ENCODE measurements at places on chromosomes 11 and 22.
A peak's percentile ranks its signal among the peaks of the same experiment; 100 is the strongest.

DNA sequence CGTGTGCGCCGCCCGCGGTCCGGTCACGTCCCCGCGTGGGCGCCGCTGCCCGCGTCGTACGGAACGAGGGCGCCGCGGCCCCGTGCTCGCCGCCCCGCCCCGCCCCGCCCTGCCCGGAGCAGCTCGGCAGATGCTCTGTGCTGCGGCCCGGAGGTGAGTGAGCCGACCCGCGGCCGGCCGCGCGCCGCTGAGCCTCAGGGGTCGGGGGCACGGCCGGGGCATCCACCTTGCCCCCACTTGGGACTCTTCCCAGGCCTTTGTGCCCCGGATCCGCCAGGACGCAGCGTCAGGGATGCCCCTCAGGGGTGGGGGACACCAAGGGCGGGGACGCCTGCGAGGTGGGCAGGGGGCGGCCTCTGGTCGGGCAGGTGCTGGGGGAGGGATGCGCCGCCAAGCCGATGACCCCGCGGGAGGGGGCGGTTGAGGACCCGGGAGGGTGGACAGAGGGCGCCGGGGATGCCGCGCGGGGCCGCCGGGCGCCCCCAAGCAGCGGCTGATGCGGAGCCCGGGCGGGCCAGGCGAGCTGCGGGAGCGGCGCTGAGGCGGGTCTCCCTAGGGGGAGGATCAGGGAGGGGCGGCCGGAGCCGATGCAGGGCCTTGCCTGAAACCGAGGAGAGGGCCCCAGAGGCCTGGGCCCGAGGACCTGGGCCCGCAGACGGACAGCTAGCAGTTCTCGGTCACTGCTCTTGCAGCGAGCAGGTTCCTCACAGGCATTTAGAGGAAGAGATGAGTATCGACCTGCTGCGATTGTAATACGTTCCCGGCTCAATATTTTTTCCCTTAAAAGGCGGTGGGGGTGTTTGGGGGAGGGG lies at the start of gene GNAZ:
Gene GNAZ, plus strand, starts transcription at position 102 of the 812 bp plus-strand sequence. CDS start 25,177 bp downstream, outside the sequence.
- peak; percentile 51 for DNase-seq

DNA sequence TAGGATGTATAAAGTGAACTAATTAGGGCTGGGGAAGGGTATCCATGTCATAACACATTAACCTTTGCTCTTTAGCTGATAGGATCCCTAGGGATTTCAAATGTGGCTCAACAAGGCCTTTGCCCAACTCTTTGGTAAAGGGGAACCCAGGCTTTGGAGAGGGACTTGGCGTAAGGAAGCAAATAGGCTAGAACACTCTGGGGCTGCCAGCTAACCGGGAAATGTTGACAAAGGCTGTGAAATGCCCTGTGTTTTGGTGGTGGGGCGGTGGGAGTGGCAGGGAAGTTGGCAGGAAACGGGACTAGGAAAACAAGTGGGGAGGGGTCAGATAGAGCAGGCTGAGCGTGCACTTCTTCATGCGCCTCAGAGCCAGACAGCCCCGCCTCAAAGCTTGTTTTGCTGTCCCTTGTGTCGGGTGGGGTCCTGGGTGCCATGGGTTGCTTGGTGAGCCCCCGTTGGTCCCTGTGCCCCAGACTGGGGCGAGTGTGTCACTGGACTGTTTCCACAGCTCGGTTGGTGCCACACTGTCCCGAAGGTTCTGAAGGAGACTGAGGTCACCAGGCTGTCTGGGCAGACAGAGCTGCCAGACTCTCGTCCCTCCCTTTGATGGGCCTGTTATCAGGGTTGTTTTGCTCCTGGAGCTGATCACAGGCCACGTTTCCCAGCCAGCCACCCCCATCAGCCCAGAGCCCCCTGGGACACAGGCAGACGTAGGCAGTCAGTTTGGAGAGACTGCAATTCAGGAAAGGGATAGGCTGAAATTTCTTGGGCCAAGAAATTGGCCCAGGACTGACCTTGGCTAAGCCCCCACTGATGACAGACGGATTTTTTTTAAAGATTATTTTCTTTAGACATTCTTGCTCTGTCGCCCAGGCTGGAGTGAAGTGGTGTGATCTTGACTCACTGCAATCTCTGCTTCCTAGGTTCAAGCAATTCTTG lies 19.6 kb downstream of the KCTD21 start:
- no peak for DNase-seq

GRCh38 chr11:31763296-31763695 lies 47.8 kb downstream of the PAX6 start:
- peak; percentile 8 for DNase-seq

GRCh38 chr11:45546366-45546765 lies 119.1 kb downstream of the CHST1 start:
- no peak for DNase-seq

DNA sequence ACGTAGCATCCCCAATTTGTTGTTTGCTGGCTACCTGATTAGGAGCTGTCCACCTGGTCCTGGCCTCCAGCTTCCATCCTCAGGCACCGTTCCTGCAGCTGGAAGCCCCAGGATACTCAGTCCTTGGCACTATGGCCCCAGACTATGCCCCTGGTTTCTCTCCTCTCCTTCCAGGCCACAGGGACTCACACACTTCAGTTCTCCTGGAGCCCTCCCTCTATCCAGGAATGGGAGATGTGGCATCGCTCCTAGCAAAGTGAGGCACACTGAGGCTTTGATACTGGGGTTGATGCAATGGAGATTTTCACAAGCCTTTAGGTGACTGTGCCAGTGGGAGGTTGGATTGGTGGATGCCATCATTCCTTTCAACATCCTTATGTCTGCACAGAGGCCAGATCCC lies 142.8 kb upstream of the B3GAT1 start:
- DNase-seq, result no peak

DNA sequence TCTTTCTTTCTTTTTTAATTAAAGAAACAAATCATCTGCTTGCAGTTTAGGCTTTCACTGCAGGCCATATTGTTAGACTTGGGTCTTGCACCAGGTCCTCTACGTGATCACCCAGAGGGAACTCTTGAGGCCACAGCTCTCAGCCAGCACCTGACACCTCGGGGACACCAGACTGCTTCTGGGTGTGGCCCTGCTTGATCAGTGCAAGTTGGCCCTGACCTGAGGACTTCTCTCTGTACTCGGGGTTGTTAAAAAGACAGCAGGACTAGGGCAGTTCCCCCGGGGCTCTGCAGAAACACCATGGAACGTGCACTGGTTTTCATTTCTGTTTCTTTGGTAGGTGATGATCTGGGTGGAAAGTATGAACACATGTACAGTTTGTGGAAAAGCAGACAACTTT lies 51.2 kb upstream of the MYO18B start:
- DNase-seq, result no peak

- DNase-seq, result no peak
Observed at GRCh38 chr22:20644071-20644642, 129.8 kb upstream of the SERPIND1 start.

- DNase-seq, result no peak
Observed at GRCh38 chr11:97990162-97990920, 1030.4 kb upstream of the CNTN5 start.

- DNase-seq, result peak; percentile 55
Observed at GRCh38 chr11:131372234-131372962, 2.0 kb downstream of the NTM start.

- no peak for DNase-seq
Observed at GRCh38 chr22:17093081-17093480, 8.3 kb downstream of the IL17RA start.

DNA sequence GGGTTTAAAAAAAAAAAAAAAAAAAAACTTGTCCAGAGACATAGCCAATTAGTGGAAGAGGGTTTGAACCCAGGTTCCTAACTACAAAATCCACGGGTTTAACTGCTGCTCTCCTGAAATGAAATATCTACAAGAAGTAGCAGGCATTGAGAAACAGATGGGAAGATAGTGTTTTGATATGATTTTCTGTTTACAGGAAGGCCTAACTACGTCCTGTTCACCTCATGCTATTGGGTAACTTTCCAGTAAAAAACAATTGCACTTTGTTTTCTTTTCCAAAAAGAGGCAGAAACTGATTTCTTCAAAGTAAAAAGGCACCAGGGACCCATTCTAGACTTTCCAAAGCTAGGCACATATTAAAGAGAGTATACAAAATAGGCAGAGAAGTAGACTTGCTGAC lies 5.9 kb upstream of the C11orf91 start:
- DNase-seq, result no peak

DNA sequence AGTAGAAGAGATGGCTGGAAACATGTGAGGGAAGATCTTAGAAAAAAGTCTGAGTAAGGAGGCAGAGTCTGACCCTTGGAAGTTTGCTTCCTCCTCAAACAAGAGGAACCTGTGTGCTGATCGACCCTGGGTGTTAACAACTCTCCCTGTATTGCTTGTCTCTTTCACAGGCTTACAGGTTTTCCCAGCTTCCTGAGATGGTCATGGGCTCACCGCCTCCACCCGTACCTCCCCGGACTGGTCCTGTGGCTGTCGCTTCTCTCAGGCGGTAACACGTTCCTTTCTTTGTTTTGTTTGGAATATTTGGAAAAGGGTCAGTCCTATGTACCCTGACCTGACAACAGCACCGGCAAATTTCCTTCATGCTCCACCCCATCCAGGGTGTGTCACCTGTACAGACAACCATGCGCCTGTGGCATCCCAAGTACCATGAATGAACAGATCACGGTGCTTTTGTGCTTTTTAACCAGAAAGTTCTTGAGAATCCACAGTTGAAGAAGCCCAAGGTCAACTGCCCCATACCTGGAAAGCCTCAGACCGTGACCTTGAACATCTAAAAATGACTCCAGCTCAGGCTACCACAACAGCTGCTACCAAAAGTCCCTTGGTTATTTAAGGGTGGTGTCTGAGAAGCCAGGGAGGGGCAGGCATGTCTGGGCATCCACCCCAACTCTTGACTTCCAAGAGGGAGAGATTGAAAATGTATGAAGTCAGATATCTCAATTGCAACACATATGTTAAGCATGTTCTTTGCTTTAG lies 44.6 kb downstream of the C11orf91 start:
- DNase-seq, result no peak

GRCh38 chr11:86688398-86689179 lies 16.2 kb upstream of the ME3 start:
- no peak for DNase-seq

DNA sequence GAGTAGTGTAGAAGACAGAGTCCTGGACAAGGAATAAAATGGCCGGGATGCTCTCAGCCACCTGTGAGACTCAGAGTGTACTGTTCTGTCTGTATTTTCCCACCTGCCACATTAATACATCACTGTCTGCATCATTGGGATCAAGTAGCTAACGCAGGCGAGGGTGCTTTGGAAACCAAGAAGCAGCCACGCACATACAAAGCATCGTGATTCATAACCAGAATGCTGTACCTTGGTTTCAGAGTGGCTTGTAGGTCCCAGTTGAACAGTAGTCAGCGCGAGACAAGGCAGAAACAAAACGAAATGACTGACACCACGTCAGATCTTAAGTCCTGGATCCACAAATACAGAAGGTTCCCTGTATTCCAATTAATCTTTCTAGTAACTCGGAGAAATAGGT lies 198.3 kb downstream of the GRIK4 start:
- no peak for DNase-seq

DNA sequence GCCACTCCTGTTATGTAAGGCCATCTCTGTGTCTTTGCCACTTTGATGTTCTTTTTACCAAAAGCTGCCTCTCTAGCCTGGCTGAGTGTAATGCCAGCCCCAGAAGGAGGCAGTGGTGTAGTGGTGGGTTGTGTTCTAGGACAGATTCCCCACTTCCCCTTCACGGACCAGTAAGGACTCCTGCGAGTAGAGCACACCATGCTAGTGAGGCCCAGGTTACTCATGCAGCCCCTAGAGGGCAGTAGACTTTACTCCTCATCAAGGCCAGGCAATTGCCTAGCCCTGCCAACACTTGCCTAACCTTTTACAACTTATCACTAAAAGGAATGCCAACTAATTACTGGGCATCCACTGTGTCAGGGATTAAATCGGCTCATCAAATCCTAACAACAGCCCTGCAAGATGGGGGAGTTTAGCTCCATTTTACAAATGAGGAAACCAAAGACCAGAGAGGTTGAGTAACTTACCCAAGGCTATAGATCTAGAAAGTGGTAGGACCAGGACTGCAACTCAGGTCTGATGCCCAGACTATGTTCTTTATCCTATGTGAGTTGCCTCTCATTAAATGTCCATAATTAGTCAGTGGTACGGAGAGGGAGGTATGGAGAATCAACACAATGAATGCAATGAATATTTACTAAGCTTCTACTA lies 75.3 kb downstream of the APIP start:
- peak; percentile 65 for DNase-seq

GRCh38 chr11:66012371-66012945 lies 650 bp downstream of the CST6 start:
- DNase-seq, result no peak

DNA sequence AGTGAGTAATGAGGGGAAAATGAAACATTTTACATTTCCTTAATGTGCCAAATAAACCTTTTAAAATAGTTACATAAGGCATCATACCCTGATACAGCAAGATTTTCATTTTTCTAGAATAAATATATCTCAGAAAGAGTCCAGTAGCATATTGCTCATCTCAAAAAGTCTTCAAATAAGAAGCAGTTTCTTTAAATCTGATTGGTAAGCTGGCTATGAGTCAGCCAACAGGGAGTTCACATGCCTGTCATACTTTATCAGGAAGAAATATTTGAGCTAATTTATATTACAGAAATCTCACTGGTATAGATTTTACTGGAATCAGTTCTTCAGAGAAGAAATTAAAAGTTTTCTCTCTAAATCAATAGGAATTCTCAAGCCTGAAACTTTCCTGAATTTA lies 258.1 kb downstream of the C11orf87 start:
- DNase-seq, result no peak

GRCh38 chr11:3155216-3155615 lies 9.9 kb downstream of the OSBPL5 start:
- no peak for DNase-seq

DNA sequence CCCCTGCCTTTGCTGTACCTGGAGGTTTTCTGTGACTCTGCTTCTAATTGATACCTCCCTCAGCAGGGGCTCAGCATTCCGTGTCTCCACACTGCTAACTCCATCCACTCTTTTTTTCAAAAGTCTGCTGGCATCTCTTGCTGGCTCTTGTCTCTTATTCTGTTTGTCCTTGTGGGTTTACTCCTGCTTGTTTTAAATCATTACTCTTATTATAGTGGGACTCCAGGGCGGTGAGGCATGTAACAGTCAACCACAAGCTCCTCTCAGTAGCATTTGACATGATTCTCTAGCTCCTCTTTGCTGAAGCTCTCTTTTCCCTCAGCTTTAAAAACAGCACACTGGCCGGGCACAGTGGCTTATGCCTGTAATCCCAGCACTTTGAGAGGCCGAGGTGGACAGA lies 260.2 kb upstream of the NARS2 start:
- DNase-seq, result no peak

DNA sequence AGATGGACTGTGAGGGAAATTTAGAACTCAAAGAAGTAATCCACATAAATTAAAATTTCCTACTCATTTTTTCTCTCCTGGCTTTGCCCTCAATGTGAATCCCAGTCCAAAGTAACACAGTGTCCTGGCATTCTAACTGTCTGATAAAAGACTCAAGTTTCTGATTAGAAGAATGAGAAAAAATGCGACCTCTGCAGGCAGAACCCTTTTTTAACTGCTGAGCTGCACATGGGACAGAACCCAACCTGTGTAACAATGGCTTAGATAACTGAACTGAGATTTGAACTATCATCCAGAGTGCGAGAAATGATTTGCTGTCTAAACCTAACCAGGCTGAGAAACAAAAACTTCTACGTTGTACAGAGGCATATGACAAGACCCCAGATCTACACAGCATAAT lies 385.6 kb upstream of the LRRC4C start:
- peak; percentile 0 for DNase-seq

DNA sequence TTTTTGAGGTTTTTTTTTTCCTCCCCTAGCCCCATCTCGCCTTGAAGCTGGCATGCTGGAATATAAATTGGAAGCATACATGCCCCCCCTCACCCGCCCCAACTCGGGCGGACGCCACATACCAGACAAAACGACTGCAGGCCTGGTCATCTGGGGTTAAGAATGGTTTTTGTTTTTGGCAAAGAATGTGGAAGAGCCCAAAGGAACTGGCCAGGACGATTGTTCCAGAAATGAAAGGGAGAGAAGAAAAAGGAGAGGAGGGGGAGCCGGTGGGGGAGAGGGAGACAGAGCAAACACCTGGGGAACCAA lies 25.0 kb downstream of the MN1 start:
- no peak for DNase-seq

Data from NCI-H82 (cell line).